ENCODE measurements at places on chromosomes 11 and 22. TPM values are rescaled to one million over a fixed set of nuclear protein-coding genes. Genes with fewer than 3 reads are reported as not detected.

GRCh38 chr11:59224351-59224928 lies 11.7 kb upstream of the MPEG1 start:
- H3K4me3 ChIP-seq = no peak overlapping the region
- H3K4me1 ChIP-seq = no peaks in the 10 kb centered on the region
- no peaks in the 10 kb centered on the region for H3K27me3 ChIP-seq
- H3K36me3 ChIP-seq = no peaks in the 10 kb centered on the region

- DNase-seq = no peak
- H3K27me3 ChIP-seq = no peaks in the 10 kb centered on the region
- H3K27ac ChIP-seq = no peak overlapping the region
- H3K4me1 ChIP-seq = peaks cover 23% of the 10 kb centered on the region
- H3K36me3 ChIP-seq = no peaks in the 10 kb centered on the region
These were observed 7.9 kb downstream of the RELT start for GRCh38 chr11:73384125-73384441.

DNA sequence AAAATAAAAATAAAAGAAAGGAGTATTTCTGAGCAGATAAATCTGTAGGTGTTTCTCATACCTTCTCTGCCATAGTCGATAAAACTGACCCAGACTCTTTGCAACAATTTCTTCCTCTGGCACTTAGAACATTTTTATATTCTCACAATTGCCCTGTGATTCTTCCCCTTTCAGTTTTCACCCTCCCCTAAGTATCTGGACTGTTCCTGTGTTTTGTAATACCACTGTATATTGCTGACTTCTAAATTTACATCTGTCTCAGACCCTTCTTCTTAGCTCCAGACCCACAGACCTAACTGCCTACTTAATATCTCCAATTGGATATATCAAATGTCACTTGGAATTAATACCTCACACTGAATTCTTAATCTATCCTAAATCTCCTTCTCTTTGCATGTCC lies 133.4 kb upstream of the DDI1 start:
- DNase-seq = no peak
- H3K36me3 ChIP-seq = no peaks in the 10 kb centered on the region
- no peaks in the 10 kb centered on the region for H3K27me3 ChIP-seq
- no peak overlapping the region for H3K27ac ChIP-seq
- H3K4me1 ChIP-seq = peaks cover 5% of the 10 kb centered on the region

DNA sequence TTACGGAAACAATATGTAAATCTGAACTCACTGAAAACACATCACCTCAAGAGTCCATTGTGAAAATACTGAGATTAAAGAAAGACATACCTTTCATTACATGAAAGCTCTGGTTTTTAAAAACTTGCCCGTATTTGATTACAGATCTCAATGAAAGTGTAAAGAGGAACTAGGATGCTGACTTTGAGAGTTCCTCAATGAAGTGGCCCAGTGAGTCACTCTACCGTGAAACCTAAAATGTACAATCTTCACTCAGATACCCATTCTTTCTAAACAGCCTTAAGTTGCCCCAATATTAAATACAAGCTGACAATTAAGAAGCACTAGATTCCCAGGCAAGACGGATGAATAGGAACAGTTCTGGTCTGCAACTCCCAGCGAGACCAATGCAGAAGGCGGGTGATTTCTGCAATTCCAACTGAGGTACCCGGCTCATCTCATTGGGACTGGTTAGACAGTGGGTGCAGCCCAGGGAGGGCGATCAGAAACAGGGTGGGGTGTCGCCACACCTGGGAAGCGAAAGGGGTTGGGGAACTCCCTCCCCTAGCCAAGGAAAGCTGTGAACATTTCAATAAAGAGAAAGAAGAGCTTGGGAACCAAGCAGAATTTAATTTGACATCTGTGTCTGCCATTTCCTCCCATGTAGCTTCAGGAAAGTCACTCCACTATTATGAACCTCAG lies 33.8 kb upstream of the OR9G4 start:
- H3K36me3 ChIP-seq = no peaks in the 10 kb centered on the region
- H3K27me3 ChIP-seq = peaks cover 8% of the 10 kb centered on the region
- H3K27ac ChIP-seq = no peak overlapping the region
- no peak overlapping the region for H3K4me3 ChIP-seq

DNA sequence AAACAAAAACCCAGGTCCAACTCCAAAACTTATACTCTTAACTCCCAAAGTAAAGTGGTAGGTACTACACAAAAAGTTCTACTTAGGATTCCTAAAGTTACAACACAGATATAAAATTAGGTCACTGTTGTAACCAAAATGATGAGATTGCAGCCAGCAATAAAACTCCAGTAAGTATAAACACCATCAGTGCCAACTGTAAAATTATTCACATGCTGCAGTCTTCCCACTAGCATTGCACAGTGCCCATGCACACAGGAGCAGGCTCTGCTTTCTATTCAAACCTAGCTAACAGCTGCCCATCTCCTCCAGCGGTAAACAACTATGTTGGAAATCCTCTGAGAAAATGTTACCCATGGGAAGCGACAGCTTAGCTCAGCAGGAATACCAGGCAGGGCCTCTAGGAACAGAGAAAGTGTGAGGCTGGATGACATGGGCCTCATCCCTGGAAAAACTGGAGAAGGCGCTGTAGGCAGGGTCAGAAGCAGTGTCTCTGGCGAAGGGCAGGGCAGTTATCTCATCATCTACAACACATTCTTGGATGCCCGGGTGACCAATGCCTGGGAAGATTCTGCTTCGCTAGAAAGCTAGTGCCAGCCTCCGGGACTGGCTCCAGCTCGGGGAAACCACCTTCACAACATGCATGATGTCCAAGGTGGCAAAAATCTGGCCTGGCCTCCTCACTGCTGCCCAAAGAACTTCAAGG lies 9.1 kb downstream of the CPT1A start:
- no peaks in the 10 kb centered on the region for H3K36me3 ChIP-seq
- H3K4me1 ChIP-seq = peaks cover 2% of the 10 kb centered on the region
- H3K4me3 ChIP-seq = no peak overlapping the region
- H3K27me3 ChIP-seq = peaks cover 48% of the 10 kb centered on the region
- no peak overlapping the region for H3K27ac ChIP-seq
- DNase-seq = no peak

GRCh38 chr22:48185071-48186055 lies 1422.9 kb downstream of the TBC1D22A start:
- H3K4me3 ChIP-seq = no peak overlapping the region
- H3K36me3 ChIP-seq = peaks cover 4% of the 10 kb centered on the region
- peaks cover 4% of the 10 kb centered on the region for H3K4me1 ChIP-seq
- peaks cover 4% of the 10 kb centered on the region for H3K27me3 ChIP-seq
- no peak overlapping the region for H3K27ac ChIP-seq

DNA sequence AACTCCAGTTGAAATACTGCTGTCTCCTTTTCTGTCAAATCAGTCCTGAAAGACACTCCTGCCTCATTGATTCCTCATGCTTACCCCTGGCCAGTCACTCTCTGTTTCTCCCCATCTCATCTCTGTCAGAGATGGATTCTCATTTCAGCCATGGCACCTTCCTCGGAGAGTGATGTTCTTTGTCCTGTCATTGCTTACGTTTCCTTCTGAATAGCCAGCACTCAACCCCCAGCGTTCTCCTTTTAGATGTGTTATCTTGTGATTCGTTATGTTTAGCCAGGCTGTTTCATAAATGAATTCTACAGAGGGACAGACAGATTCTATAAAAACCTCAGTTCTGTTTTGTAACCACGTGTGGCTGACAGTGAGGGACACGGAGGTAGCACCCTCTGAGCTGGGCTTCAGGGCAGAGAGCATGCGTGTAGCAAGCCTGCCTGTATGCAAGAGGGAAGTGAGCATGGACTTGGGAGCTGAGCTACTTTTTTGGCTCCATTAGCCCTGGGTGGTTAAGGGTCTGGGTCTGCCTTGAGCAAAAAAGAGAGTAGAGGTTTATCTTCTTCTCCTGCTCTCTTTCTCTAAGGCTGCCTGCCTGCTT lies 354.6 kb downstream of the DDX10 start:
- no peak for DNase-seq
- H3K36me3 ChIP-seq = no peaks in the 10 kb centered on the region
- H3K4me3 ChIP-seq = no peak overlapping the region
- H3K27ac ChIP-seq = no peak overlapping the region

DNA sequence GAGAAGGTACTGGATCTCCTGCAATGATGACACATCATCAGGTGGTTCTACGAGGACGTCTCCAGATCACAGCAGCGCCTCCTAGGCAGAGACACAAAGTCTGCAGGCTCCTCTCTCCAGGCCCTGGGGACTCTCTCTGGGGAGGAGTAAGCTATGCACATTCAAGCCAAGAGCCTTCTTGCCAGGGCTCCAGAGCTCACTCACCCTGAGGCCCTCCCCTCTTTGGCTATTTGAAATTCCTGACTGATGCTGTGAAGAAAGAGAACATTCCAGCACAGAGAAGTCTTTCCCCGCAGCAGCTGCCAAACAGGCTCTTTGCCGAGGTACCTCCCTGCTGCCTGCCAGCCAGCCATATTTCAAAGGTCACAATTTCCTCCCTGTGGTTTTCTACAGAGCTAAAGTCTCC lies 204.9 kb downstream of the CSNK2A3 start:
- no peak for DNase-seq
- no peak overlapping the region for H3K27ac ChIP-seq
- no peak overlapping the region for H3K4me3 ChIP-seq
- H3K4me1 ChIP-seq = no peaks in the 10 kb centered on the region
- no peaks in the 10 kb centered on the region for H3K36me3 ChIP-seq

The MRGPRX4 gene
- total RNA-seq = not detected

The CRYAB gene
- not detected for total RNA-seq

The PARVA gene
- 40.0 TPM for total RNA-seq

The NAV2 gene
- 14.1 TPM for total RNA-seq

The SAA1 gene
- total RNA-seq = not detected

The FOLR1 gene
- total RNA-seq = not detected

The GAB2 gene
- total RNA-seq = 27.9 TPM

The MS4A12 gene
- not detected for total RNA-seq
